D341Med (cell line): ENCODE measurements at places on chromosomes 12 and 14.

GRCh38 chr12:89200217-89200616 lies 152.1 kb downstream of the DUSP6 start:
- no peak for DNase-seq

GRCh38 chr14:21771671-21772070 lies 98.1 kb upstream of the OR4E1 start:
- DNase-seq: no peak

GRCh38 chr12:42450248-42450647 lies 124.3 kb downstream of the PPHLN1 start:
- no peak for DNase-seq

GRCh38 chr12:123114304-123115083 lies 36.4 kb downstream of the PITPNM2 start:
- no peak for DNase-seq

- DNase-seq: no peak
Measured at GRCh38 chr14:55306938-55307589, 35.8 kb downstream of the FBXO34 start.

- DNase-seq: no peak
Measured at GRCh38 chr12:101491329-101491728, 16.2 kb downstream of the SPIC start.

GRCh38 chr14:93002851-93003298 lies 79.9 kb downstream of the CHGA start:
- DNase-seq: no peak
